Activated CD4-positive, alpha-beta memory T cell treated with anti-CD3 and anti-CD28 coated beads for 36 hours (primary cell): ENCODE measurements at places on chromosomes 3 and 15. TPM values are rescaled to one million over a fixed set of nuclear protein-coding genes. Genes with fewer than 3 reads are reported as not detected.

DNA sequence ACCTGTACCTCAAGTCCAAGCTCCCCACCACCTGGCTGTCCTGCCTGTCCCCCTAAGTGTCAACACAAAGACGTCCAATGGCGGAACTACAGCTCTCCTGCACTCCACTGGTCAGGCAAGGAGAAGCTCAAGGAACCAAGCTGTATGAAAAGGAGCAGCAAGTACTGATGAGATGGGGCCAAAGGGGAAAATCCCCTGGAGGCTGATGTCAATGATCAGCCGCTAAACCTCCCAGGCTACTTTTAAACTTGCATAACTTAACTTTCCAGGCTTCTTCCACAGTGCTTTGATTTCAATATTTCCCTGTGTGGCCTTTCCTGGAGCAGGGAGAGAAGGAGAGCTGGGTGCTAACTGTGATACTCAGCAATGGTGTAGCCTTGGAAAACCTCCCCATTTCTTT lies 35.0 kb downstream of the TM4SF4 start:
- no peak for DNase-seq

GRCh38 chr3:64088408-64089205 lies 65.3 kb upstream of the PSMD6 start:
- DNase-seq = no peak

DNA sequence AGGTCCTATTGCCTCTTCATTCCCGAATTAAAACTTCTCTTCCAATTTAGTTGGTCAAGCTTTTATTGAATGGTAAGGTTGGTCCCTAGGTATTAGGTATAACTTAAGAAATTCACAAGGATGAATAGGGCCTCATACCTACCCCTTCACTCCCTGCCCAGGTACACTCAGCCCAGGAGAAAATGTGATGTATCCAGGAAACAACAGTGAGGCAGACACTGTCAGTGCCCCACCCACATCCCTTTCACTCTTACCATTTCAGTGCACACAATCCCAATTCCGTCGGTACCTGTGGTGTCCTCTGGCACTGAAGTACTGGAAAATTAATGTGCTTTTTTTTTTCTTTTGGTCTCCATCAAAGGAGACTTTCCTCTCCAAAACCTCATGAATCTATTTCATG lies 10.5 kb upstream of the C3orf49 start:
- no peak for DNase-seq

DNA sequence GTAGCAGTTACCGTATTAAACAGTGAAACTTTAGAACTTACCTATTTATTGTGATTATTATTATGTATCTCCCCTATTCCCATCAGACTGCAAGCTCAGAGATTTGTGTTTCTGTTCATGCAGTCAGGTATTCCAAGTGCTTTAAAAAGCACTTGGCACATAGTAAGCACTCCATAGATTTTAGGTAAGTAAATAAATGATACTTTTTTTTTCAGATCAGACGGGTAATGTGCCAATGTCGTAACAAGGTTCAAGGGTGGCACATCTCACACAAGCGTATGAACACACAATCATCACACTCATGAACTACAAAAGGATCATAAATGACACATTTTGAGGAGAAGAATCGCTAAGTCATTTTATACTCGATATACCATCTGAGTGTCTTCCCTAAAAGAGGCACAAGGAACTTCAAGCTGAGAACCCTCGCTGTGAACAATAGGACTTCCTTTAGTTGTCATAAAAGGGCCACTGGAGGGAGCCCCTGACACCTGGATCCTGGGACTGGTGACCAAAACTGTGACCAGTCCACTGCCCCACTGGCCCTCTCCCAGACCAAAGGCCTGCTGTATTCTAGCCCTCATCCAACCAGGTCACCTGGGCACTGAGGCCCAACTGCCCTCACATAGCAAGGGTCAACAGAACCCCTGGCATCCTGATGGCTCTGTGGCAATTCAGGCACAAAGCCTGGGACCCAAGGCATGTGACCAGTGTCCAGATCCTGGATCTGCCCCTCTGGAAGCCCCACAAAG lies 32.1 kb downstream of the KIF9 start:
- no peak for DNase-seq

DNA sequence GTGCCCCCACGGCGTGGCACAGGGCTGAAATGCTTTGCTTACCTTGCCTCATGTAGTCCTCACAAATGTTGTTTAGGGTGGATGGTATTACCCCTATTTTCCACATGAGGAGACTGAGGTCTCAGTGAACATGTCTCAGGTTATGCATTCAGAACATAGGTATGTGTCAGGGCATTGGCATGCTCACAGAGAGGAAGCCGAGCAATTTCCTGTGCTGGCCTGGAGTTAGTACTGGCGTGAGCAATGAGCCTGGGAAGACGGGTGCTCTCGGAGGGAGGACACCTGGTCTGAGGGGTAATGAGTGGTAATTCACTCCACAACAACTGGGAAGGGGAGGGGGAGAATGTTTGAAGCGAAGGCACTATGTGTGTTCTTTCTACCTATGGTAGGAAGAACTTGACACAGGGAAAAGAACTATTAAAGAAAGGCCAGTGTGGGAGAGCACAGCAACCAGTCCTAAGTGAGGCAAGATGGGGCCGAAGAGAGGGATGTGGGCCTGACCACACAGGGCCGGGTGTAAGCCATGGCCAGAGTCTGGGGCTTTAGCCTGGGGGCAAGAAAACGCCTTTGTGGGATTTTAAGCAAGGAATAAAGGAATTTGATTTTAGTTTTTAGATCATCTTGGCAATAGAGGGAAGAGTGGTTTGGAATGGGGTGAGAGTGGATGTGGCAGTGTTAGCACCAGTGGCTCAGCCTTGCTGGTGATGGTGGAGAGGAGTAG lies 4.9 kb upstream of the FAM131A start:
- no peak for DNase-seq

Gene SLC28A2
- not detected for total RNA-seq

Gene GOLGA8T
- total RNA-seq = not detected

Gene PLA2G4F
- total RNA-seq = not detected

- DNase-seq = no peak
These were observed 33.6 kb downstream of the GPR171 start for GRCh38 chr3:151169262-151169947.

Gene IL5RA
- 0.15 TPM for total RNA-seq

DNA sequence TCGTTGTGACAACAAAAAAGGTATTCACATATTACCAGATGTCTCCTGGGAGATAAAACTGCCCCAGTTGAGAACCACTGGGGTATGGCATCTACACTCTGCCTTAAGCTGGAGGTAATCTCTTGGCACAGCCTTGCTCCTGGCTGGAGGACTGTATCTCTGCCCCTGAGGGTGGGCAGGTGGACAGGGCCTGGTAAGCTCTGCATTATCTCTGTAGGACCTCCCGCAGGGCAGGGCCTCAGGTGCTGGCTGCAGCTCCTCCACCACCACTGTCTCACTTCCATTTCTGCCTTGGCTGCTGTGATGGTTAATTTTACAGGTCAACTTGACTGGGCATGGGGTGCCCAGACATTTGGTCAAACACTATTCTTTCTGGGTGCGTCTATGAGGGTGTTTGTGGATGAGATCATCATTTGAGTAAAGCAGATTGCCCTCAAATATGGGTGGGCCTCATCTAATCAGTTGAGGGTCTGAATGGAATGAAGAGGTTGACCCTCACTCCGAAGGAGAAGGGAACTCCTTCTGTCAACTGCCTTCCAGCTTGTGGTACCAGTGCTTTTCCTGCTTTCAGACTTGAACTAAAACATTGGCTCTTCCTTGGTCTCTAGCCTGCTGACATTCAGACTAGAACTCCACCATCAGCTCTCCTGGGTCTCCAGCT lies 9.8 kb upstream of the RHCG start:
- DNase-seq = no peak

Gene CPN2
- not detected for total RNA-seq

Gene CD200R1
- 4.1 TPM for total RNA-seq

DNA sequence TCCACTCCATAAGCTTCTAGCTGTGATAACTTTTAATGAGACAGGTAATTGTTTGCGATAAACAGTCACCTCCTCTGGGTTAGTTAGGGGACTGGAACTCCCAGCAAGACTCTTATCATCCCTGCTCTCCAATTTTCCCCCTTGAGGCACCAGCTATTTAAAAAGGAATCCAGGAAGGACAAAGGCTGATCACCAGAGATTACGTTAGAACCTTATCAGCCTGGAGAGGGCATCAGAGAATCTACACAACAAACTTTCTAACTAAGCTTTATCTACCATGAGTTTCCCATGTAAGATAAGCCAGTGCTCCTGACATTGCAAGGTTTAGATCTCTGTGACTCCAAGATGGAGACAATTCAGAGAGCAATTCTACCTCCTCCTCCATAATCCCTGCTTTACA lies 31.3 kb downstream of the GPR176 start:
- no peak for DNase-seq

- no peak for DNase-seq
These were observed 89.5 kb downstream of the ZMAT3 start for GRCh38 chr3:178982137-178982536.

Gene RHCG
- not detected for total RNA-seq

DNA sequence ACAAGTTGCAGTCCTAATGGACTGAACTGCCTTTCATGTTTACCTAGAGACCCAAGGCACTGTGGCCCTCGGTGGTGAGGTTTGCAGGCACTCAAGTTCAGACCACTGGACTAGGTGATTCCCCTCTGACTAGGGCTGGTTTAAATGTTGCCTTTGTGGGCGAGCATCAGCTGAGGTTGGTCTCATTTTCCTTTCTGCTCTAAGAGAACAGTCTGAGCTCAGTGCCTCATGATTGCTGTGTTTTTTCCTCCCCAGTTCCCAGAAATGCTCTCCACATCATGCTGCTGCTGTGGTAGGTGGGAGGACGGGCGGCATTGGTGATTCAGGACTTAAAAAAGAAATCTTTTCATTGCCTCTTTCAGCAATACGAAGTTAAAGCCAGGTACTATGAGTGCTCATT lies 237.2 kb downstream of the MBNL1 start:
- peak; percentile 71 for DNase-seq

DNA sequence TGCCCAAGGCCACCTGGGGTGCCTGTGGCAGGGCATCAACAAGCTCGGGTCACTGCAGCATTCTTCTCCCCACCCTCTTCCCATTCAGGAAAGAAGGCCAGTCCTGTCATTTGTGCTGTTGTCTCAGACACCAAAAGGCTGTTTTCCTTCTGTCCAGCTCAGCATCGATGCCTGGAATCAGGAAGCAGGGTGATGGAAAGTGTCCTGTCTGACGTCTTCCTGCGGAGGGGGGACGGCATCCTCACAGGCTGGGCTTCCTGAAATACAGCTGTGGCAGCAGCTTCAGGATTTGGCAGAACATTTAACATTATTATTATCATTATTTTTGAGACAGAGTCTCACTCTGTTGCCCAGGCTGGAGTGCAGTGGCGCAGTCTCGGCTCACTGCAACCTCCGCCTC lies 33.0 kb upstream of the ANKDD1A start:
- no peak for DNase-seq

DNA sequence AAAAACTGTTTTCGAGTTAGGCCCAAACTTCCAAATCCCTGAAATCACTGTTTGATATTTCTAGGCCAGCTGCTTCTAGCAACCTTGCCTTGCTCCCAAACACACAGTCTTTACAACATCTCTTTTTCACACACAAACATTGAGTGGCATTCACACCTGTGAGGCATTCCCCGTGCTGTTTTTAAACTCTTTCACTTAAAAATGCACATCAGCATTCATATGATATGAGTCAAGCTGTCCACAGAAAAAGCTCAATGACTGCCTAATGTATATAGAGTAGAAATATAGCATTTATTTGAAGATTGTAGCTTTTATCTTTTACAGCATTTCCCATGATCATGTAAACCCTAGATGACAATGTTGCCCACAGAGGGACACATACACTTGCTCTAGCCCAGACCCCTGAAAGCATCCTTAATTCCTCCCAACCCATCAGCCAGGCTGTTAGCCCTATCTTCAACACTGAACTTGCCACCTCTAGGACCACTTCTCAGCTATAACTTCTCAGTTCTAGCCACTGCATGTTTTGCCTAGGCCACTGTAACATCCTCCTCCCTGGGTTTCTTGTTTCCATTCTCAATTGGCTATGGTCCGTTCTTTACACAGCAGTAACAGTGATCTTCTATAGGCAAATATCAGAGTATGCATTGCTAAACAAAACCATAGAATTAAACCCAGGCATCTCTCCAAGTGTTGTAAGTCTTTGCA lies 782.6 kb downstream of the DIPK2A start:
- DNase-seq = no peak

GRCh38 chr3:146072061-146072460 lies 88.9 kb downstream of the PLOD2 start:
- DNase-seq = no peak

Gene MUC13
- not detected for total RNA-seq

Gene TMEM41A
- 16.8 TPM for total RNA-seq

GRCh38 chr15:94164202-94164807 lies 67.1 kb upstream of the MCTP2 start:
- peak; percentile 68 for DNase-seq

Gene TRIM42
- not detected for total RNA-seq

Gene SEC11A
- 136 TPM for total RNA-seq

DNA sequence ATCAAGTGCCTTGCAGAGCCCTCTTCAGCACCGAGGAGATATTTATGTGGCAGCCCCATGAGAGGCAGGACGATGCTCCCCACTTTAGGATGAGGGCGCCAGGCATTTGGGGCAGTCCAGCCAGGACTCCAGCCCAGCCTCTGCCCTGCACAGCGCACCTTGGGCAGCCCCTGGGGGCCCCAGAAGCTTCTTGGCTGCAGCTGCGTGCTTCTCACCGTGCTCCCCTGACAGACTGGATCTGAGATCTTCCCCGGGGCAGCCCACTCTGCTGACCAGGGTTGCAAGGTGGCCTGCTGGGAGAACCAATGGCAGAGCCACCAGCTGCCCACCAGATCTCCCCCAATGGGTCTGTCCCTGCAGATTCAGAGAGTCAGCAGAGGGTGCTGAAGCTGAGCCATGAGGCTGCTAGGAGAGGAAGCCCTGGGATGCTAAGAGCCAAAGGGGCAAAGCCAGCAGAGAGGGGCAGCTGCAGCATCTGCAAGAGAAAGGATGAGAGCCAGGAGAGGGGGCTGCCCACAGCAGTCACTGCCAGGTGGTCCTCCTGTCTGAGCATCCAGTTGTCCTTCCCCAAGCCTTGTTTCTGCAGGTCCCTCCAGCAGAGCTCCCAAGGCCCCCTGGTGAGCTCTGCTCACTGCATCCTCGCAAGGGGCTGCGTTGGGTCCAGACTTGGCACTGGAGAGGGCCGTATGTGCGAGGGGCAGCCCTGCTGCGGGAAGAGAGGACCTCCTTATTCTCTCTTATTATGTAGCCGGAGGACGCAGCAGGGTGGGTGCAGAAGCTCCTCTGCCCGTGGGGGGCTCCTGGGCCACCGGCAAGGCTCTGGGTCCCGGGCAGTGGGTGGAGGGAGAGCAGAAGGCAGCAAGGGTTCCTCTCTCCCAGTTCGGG lies 14.7 kb upstream of the KLF13 start:
- no peak for DNase-seq

DNA sequence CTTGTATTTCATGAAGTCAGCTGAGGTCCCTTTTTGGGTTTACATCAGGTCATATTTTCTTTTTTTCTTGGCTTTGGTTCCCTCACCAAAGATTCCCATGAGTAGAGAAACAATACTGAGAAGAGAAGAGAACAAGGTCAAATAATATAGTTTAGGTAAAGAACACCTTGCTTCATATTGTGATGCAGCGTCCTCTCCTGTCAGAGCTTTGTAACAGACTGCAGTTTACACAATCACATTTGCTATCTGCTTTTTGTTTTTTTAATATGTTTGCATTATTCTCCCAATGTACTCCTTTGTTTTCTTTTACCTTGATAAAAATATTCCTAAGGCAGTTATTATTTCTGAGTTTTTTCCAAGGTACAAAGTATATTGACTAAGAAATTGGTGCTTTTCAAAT lies 283.2 kb downstream of the SHOX2 start:
- no peak for DNase-seq

Gene IGDCC3
- total RNA-seq = not detected

Gene HIGD2B
- 0.31 TPM for total RNA-seq

Gene NSUN3
- total RNA-seq = 16.2 TPM

GRCh38 chr15:29962407-29962806 lies 120.3 kb upstream of the GOLGA8J start:
- DNase-seq = no peak

Gene GPR27
- 1.3 TPM for total RNA-seq
